ENCODE measurements at places on chromosomes 4 and X. TPM values are rescaled to one million over a fixed set of nuclear protein-coding genes. Genes with fewer than 3 reads are reported as not detected.

DNA sequence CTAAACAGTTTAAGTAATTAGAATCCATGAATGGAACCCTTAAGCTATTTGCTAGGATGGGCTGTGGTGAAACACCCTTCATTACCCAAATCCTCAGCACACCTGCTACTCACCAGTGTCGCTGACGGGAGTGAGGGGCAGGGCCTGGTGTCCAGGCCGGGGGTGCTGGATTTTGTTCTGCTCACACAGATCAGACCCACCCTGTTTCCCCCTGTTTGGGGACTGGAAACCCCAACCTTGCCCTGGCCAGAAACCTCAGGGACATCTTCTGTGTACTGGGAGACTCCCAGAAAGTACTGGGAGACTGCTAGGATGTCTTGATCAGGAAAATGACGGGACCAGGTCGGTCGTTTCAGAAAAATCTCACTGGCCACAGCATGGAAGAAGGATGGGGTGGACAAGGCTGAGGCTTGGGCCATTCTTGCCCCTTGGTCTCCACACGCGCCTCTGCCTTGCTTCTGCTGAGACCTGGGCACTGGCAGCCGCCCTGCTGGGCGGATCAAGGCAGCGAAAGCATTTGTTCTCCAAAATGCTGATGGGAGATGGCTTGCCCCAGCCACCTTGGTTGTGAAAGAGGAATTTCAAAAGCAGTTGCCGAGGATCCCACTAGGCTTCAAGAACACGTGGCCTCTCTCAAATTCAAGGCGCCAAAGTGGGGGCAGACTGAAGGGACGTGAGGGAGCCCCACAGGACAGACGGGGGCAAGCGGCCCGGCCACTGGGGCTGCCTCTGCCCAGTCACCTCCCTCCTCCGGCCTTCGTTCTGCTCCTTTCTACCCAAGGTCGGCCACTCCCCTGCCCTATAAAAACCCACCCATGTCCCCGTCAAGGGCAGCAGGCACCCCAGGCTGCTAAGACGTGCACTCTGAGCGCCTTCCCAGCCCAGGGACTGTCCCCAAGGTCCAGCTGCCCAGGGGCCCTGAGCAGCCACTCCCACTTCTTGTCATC lies 23.5 kb upstream of the PDE6B start:
- DNase-seq: no peak

- DNase-seq: no peak
Measured at GRCh38 chr4:103374758-103375157, 176.6 kb upstream of the CENPE start.

C1QTNF7 gene
- polyA plus RNA-seq: not detected

DNA sequence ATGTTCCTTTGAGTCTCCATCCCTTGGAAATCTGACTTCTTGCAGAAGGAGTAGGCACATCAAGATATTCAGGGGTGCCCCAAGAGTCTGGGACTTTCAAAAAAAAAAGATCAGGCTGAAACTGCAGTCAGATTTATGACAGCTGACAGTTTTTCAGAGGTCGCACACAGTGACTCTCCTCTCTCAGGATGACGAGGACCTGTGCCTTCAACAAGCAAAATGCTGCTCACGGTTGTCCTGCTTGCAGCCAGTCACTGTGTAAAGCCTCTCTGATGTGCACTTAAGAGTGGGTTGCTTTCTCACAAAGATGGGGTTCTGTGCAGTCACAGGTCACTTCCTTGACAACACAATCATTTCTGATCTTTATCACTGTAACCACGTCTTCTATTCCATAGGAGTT lies 178.2 kb downstream of the PTTG2 start:
- DNase-seq: no peak

DNA sequence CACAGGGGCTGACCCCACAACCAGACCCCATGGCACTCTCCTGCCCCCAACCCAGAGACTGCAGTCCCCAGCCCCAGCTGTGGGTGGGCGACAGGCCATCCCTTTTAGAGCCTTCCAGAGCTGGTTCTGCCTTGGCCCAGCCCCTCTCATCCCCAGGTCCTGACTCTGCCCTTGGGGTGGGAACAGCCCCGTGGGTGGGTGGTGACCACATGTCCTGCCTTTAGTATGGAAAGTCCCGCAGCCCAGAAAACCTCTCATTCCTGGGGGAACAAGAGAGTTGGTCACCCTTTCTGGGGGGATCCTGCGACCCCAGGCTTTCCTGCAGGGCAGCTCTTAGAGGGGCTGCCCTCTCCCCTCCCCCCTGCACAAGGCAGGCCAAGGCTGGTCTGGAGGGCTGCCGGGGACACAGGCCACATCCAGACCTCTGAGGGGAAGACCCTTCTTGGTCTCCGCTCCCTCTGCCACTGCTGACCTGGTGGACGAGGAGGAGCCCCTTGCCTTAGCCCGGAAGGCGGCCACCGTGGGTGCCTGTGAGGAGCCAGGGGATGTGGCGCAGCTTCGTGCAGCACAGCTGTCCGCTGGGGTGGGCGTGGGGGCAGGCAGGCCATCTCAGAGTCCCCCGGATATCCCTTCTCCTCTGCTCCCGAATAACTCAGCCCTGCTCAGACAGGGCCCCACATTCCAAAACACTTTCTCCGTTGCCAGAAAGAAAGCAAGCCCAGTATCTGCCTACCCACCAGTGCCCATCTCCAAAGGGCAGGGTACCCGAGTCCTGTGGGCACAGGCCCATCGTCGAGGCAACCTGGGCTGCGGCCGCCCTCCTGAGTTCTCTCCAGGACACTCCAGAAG lies 6.7 kb upstream of the MXD4 start:
- peak; percentile 38 for DNase-seq

KLHL4 gene
- 0.24 TPM for polyA plus RNA-seq

CTSO gene
- 3.3 TPM for polyA plus RNA-seq

DNA sequence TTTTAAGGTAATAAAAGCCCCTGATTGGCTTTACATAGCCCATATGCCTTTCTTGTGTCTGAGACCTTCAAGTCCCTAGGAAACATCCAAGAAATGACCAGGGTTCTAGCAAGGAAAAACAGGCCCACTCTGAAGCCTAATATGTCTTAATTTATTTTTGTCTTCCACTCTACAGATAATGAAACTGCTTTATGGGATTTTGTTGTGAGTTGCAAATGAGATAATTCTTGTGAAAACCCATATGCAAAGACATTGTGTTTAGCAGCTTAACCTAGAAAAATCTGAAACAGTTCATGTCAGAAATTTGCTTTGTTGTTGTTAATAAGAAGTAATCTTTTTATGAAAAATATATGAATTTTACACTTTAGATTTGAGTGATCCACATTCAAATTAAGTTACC lies 190.7 kb upstream of the BMP3 start:
- DNase-seq: no peak

NPY1R gene
- not detected for polyA plus RNA-seq

GRCh38 chrX:14359316-14359715 lies 170.0 kb upstream of the GLRA2 start:
- DNase-seq: no peak

Data from SK-N-SH (cell line).